ENCODE measurements at places on chromosomes 12 and 14.

GRCh38 chr14:23202001-23202400 lies 18.5 kb upstream of the SLC7A8 start:
- DNase-seq, result no peak

GRCh38 chr12:4177262-4177661 lies 96.3 kb upstream of the CCND2 start:
- no peak for DNase-seq

DNA sequence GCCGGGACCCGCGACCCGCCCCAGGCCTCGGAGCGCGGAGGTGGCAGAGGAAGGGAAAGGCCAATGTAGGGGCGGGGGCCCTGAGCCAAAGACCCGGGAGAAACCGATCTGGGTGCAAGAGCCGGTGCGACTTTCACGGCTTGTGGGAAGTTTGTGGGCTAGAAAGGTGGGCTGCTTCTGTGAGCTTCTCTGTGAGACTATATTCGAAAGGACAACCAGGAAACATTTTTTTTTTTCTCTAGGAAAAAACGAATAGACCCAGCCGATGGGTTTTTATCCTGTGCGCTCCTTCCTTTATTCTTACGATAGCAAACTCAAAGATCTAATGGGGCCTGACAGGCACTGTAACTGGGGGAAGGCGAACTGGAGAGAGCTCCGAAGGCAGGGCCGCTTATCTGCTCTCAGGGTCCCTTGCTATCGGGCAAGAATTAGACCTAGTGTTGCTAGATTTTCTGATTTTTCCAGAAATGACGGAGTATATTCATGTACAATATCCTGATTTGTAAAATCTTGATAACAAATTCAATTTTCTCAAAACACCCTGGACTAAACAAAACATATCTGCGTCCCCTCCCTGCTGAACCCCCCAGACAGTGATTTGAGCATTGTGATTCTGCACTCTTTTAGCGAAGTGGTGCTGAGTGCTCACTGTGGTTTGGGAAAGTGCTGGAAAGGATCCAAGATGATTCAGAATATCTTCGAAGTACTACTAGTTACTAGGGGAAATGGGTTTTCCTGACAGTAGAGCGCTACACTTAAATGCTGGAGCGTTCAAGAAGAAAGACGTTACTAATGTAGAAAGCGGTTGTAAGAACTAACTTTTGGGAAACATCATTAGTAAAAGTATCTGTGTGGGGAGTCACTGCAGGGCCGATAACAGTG lies 563 bp upstream of the STXBP6 start:
- peak; percentile 77 for DNase-seq

GRCh38 chr14:82035397-82035796 lies 501.7 kb upstream of the SEL1L start:
- no peak for DNase-seq

- DNase-seq, result peak; percentile 63
Measured at GRCh38 chr12:77847060-77847541, 16.4 kb downstream of the NAV3 start.

DNA sequence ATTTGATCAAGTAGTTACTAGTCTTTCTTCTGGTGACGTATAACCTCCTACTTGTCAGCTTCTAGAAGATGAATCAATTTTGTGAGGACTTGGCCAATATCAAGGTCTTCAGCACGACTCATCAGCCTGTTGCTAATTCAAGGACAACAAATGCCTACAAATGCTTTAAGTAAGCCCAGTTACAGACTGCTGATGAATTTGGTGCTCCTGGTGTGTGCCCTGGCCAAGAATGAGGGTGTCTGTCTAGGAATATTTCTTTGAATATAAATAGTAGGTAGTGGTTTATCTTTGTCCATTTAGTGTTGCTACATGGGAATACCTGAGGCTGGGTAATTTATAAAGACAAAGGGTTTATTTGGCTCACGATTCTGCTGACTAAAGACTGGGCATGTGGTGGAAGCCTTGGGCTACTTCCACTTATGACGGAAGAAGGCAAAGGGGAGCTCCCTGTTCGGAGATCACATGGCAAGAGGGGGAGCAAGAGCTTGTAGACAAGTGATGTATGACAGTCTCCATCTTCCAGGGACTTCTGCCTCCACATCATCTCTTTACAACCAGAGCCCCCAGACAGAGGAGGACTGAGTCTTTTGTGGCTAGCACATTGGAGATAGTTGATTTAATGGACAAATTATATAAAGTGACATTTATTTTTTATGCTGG lies 180.2 kb downstream of the CRADD start:
- DNase-seq, result peak; percentile 67

DNA sequence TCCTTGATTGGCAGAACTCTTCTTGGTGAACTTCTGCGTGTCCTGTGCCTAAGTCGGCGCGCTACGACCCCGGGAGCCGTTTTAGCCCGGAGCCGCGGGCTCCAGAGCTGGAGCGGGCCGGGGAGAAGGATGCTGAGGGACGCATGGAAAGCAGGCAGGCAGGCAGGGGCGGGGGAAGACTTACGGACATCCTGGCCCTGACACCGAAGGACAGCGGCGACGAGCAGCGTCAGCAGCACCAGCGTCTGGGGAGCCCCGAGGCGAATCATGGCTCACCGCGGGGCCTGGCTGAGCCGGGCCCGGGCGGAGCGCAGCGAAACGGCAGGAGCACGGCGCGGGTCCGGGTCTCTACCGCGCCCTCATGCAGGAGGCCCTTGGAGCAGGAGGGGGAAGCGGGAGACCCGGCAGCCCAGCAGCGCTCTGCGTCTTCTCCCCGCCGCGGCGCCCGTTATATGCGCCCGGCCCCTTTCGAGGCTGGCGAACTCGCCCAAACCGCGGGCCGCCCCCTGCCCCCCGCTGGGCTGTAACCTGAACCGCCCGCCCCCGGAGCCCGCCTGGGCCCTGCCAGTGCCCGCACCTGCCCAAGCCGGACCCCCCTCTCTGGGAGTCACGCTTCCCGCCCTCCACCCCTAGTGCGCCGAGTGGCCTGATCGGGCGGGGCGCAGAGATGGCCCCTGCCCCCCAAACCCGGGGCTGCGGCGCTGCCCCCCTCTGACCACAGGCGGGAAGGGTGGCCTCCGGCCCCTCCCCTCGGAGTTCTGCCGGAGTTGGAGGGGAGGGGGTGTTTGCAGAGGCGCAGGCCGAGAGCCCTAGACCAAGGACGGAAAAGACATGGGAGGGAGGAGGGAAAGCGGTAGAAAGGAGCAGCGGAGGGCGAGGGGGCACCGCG lies at the start of gene COL2A1:
Gene COL2A1 (minus strand): TSS at position 424 of the 889 bp plus-strand sequence. CDS start 155 bp downstream, at position 269.
- DNase-seq, result no peak

DNA sequence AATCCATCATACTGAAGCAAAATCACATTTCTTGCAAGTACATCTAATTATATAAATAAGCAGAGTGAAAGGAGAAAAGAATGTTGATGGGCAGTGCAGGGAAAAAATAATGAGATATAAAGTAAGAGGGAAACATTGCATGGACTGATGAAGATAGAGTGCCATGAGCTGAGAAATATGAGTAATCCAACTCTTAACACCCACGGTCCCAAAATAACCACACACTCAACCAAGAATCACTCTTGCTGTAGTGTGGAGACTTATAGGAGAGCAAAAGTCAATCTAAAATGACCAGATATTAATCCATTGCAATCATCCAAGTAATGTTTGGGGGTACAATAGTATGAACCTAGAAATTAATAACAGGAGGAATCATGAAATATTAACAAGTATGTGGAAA lies 40.2 kb downstream of the MYF5 start:
- peak; percentile 28 for DNase-seq

- no peak for DNase-seq
Measured at GRCh38 chr14:105888784-105889665, 362.6 kb downstream of the TMEM121 start.

DNA sequence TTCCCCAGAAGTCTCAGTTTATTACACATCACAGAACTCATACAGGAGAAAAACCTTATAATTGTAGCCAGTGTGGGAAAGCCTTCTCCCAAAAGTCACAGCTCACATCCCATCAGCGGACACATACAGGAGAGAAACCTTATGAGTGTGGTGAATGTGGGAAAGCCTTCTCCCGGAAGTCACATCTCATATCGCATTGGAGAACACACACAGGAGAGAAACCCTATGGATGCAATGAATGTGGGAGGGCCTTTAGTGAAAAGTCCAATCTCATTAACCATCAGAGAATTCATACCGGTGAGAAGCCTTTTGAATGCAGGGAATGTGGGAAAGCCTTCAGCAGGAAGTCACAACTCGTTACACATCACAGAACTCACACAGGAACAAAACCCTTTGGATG lies 20.1 kb downstream of the ZNF84 start:
- no peak for DNase-seq

DNA sequence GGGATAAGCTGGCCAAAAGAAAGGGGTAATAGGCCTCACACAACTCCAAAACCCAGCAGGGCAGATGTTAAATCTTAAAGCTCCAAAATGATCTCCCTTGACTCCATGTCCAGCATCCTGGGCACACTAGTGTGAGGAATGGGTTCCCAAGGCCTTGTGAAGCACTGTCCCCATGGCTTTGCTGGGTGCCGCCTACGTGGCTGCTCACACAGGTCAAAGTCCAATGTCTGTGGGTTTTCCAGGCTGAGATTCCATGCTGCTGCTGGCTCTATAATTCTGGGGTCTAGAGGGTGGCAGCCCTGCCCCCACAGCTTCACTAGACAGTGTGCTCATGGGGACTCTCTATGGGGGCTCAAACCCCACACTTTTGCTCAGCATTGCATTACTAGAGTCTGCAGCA lies 145.3 kb upstream of the GRIN2B start:
- DNase-seq, result no peak

- no peak for DNase-seq
Measured at GRCh38 chr12:89250213-89250612, 102.1 kb downstream of the DUSP6 start.

- peak; percentile 98 for DNase-seq
Measured at GRCh38 chr12:79420146-79420618, 270.6 kb downstream of the PAWR start.

GRCh38 chr12:112018571-112019237 lies 5.5 kb downstream of the ERP29 start:
- peak; percentile 87 for DNase-seq

GRCh38 chr12:2643576-2644135 lies 151.1 kb upstream of the FKBP4 start:
- DNase-seq, result no peak

DNA sequence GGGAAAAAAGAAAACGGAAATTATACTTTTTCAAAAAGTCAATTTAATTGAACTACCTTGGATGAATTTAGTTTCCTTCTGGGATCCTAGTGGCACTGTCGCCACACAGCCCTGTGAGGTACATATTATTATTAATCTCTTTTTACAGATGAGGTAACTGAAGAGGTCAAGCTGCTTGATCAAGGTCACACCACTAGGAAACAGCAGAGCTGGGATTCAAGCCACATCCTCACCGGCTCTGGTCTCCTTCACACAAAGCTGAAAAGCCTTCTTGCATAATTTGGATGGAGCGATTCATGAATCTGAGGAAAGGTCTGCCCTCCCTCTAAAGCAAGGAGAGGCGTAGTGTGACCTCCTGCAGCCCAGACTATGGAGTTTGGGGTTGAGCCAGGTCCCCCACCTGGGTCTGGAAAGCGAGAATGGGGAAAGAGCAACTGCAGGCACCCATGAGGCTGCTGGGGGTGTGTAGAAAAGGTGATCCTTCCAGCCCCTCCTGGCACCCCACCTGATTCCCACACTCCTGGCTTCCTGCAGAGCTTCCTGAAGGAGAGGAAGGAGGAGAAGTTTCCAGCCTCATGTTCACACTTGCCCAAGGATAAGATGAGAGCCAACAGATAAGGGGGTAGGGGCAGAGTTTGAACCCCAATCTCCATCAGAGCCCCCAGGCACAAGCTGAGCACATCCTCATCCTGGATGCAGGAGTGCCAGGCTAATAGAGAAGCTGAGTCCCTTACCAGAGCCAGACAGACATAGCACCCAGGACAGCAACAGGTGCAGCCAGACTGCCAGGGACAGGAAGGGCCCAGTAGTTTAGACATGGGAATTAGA lies 3.9 kb upstream of the KRT79 start:
- DNase-seq, result no peak

DNA sequence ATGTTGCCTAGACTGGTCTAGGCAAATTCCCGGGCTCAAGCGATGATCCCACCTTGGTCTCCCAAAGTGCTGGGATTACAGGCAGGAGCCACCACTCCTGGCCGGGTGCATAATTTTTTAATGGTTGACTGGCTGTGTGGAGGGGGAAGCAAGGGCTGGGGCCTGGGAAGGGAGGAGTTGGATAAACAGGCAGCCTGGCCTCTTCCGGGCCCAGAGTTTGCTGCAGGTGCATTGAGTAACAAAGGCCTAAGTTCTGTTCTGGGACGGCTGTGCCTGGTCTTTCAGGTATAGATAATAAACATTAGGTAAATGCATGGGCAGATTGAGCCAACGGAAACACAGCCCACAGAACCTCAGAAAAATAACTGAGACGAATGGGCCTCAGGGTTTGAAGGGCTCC lies 191.3 kb upstream of the TBX3 start:
- no peak for DNase-seq

DNA sequence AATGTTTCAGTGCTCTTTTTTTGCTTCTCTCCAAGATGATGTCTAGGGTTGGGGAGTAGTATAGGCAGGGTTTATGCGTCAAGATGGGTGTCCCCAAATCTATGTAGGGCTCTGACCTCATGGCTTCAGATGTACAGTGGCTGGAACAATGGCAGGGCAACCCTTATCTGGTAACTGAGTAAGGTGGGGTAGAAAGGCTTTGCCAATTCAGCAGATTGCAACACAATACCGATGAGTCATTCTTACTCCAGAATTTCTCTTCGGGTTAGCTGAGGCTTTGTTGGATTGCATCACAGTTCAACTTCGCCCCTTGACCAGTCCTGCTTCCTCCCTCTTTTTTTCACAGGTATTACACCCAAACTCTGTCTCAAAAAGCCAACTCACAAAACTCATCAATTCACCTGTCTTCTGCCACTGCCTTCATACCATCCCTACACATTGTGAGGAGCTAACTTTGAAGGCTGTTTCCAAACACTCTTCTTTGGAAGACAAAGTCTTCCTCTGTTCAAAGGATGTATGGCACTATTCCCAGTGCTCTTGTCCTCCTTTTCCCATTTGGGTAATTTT lies 190.2 kb upstream of the CNOT2 start:
- DNase-seq, result peak; percentile 77

DNA sequence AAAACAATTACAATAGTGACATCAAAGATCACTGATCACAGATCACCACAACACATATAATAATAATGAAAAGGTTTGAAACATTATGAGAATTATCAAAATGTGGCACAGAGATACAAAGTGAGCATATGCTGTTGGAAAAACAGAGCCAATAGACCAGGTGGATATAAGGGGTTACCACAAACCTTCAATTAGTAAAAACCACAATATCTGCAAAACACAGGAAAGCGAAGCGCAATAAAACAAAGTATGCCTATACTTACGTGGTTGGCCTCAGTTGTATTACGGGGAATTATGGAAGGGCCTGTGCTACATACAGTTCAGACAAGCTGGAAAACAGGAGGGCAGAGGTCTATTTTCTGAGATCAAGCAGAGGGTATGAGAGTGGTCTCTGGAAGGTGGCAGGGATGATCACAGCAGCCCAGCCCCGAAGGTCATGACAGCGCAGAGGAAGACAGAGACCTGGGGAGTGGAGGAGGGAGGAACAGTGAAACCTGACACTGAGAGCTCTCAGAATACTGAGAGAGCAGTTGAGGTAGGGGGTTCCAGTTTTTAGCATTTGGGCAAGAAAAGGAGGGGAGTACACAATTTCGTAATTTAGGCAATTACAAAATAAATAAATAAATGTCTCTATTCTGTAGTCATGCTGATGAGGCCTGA lies 41.3 kb downstream of the IFNG start:
- DNase-seq, result no peak
